ENCODE measurements at places on chromosomes 1 and 21. TPM values are rescaled to one million over a fixed set of nuclear protein-coding genes. Genes with fewer than 3 reads are reported as not detected.

DNA sequence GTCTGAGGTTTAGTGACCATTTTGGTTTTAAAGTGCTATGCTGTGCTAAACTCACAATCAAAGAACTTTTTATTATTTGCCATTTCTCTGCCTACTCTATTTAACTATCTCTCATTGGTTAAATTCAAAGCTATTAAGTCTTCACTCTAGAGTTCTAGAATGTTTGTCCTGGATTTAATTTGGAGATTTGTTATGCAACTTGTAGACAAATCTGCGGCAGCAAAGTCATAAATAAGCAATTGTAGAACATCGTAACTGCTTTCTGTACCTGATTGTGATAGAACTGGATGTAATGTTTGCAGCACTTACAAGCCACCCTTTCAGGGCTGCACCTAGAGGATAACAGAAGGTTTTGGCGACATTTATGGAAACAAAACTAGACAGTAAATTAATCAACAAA is 566.5 kb upstream of the ADGRL2 start:
- DNase-seq, result no peak

Gene PGLYRP4
- not detected for total RNA-seq

- no peak for DNase-seq
Observed at GRCh38 chr1:229972600-229973296, 94.3 kb upstream of the GALNT2 start.

Gene BLACAT1
- 1.9 TPM for total RNA-seq

- peak; percentile 70 for DNase-seq
Observed at GRCh38 chr1:178055093-178055492, 38.8 kb upstream of the RASAL2 start.

DNA sequence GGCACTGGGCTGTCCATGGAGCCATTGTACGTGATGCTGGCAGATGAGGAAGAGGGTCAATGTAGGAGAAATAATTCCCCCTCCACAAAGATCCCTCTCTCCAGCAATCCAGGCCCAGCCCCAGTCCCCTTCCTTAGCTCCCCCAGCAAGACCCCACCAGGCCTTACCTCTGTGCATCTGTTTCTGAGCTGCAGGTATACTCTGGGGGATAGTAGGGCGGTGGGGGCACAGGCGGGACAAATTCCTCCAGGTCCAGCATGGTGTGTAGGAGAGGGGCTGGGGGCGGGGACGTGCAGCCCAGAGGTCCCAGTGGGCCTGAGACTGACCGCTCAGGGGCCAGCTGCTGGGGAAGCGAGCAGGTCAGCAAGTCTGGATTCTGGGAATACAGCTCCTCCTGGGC is 3.7 kb downstream of the ENTREP3 start:
- DNase-seq, result no peak

- DNase-seq, result no peak
Observed at GRCh38 chr1:155196893-155197638, 10.6 kb downstream of the THBS3 start.

DNA sequence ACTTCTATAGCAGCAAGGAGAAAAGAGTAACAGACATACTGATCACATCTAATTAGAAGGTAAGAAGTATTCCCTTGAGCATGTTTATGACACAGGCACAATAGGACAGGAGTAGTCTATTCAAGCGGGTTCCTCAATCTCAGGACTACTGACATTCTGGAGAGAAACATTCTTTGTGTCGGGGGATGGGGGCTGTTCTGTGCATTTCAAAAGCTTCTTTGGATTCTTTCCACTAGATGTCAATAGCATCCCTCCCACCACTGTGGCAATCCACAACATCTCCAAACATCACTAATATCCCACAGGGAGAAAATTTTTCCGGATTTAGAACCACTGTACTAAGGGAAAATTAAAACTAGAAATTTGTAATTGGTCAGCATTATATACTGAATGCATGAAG is 56.9 kb downstream of the ADAMTS5 start:
- DNase-seq, result no peak

GRCh38 chr1:218851586-218851985 is 322.1 kb upstream of the LYPLAL1 start:
- no peak for DNase-seq

GRCh38 chr1:217535601-217536377 is 95.1 kb downstream of the GPATCH2 start:
- no peak for DNase-seq

- DNase-seq, result no peak
Observed at GRCh38 chr1:56531624-56532349, 47.6 kb downstream of the PLPP3 start.

Gene ZMYND12
- 0.21 TPM for total RNA-seq

Gene FAM131C
- 0.43 TPM for total RNA-seq

GRCh38 chr1:28243685-28244311 is 7.9 kb downstream of the ATP5IF1 start:
- DNase-seq, result no peak

Gene LAMC2
- 4.3 TPM for total RNA-seq

GRCh38 chr1:203170625-203171330 is 4.8 kb downstream of the MYBPH start:
- DNase-seq, result no peak

Gene JAM2
- not detected for total RNA-seq

Measured in HT-29 (cell line).